CMK (cell line): ENCODE measurements at places on chromosomes 16 and 17.

GRCh38 chr17:53924530-53925455 is 102.1 kb downstream of the KIF2B start:
- no peak for DNase-seq

DNA sequence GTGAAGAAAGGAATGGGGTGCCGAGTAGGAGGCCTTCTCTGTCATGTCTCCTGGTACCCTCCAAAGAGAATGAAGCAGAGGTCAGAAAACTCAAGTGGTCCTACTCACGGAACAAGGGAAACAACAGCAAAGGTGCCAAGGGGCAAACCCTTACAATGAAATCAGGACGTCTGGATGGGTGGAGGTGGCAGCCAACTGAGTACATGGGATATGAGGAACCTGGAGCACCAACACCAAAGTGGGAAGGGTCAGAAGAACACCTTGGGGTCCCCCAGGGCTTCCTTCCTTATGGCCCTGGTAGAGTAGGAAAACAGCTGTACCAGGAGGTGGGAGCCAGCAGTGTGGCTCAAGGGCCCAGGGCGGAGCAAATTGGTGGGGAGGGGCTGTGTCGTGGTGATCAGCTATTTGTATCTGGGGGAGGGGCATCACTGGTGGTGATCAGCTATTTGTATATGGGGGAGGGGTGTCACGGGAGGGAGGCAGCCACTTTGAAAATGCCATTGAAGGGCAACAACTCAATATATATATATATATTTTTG is 643 bp downstream of the HIGD1B start:
- no peak for DNase-seq

- DNase-seq: no peak
These were observed 67.7 kb downstream of the CES1 start for GRCh38 chr16:55765161-55765560.

DNA sequence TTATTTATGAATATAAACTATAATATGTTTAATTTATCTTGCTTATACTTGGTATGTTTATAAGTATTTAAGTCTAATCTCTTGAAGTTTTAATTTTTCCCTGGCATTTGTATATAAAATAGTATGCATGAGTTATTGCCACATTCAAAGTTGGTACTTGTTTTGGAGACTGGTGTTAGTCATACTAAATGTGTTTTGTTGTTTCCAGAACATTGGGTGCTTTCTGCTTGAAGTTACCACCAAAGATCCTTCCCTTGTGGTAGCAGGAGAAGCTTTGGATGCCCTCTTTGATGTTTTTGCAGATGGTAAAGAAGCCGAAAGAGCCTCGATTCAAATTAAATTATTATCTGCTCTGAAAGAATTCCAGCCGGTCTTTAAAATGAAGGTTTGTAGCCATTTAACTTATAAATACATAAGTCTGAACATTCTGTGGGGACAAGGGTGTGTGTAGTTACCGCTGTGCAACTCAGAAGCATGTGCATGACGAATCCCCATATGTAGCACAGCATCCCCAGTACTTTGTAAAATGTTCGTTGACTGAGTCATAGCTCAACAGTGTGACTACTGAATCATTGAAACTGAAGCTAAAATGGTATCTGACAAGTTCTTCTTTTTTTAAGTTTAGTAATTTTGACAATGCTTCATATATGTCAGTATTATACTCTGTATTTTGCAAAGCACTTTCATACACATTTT is 36.4 kb downstream of the HEATR3 start:
- DNase-seq: no peak

DNA sequence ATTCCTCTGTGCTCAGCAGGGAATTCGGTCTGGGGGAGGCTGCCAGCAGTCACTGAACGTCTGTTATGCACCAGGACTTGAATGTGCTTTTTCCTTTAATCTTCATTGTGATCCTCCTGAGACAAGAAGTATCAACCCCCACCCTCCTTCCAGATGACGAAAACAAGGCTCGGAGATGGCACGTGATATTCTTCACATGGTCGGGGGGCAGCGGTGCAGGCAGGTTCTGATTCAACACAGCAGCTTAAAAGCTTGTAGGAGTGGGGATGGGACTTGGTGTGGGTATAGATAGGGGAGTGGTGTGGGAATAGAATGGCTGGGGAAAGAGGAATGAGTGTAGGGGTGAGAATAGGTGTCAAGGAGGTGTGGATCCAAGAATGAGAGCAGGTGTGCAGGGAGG is 6.4 kb downstream of the NECAB2 start:
- no peak for DNase-seq

GRCh38 chr16:31427441-31428278 is 500 bp downstream of the COX6A2 start:
- DNase-seq: no peak

- DNase-seq: no peak
These were observed 14.4 kb downstream of the SDR42E1 start for GRCh38 chr16:81996664-81997509.

- no peak for DNase-seq
These were observed 346.0 kb downstream of the PMP22 start for GRCh38 chr17:14919094-14919493.

DNA sequence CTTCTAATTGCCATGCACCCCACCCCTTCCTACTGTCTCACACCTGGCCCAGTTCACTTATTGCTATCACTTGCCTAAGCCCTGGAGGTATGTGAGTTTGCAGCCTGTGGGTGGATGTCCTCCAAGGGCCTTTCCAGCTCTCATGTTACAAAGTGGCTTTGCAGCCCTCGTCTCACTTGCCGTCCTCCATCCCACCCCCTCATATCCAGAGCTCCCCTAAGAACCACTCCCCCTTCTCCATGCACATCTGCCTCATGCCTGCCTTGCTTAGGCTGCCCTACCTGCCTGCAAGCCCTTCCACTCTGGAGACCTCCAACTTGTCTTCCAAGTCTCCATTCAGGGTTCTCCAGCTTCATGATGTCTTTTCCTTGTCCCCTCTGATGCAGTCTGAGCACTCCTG is 119.4 kb upstream of the NLRP1 start:
- DNase-seq: no peak

GRCh38 chr17:68239632-68240366 is 8.0 kb upstream of the AMZ2 start:
- no peak for DNase-seq

DNA sequence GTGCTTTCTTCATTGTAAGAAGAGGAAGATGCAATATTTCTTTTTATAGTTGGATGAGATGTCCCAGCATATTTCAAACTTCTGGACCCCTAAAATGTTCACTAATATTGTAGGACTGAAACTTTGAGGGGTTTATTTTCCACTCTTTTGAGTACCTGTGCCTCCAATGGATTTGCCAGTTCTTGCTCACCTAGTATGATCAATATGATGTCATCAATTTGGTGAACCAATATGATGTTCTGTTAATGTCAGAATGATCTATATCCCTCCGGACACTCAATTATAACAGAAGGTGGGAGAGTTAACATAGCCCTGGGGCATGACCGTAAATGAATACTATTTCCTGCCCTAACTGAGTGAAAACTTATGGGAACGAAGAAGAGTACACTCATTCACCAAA is 178.3 kb downstream of the CBLN1 start:
- DNase-seq: no peak

- DNase-seq: no peak
These were observed 133.9 kb downstream of the GAS7 start for GRCh38 chr17:10064536-10064935.

GRCh38 chr16:83037102-83037501 is 410.3 kb downstream of the CDH13 start:
- DNase-seq: no peak

GRCh38 chr17:19341641-19342610 is 20.6 kb downstream of the B9D1 start:
- DNase-seq: no peak

DNA sequence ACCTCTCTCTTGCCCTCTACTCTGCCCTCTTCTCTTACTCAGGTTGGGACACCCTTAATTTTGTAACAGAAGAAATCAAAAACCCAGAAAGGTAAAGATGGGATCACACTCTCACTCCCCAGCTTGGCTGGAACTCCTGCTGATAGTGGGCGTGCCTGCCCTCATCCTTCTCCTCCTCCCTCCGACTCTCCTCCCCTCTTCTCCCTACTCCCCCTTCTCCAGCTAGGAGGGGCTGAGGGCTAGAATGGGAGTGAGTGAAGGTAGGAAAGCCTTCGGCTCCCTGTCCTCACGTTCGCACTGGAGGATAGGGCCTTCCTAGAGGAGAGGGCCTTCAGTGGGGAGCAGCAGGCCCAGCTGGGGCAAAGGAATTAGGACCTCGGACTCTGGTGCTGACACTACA is 20.3 kb downstream of the SLC7A6OS start:
- DNase-seq: no peak

DNA sequence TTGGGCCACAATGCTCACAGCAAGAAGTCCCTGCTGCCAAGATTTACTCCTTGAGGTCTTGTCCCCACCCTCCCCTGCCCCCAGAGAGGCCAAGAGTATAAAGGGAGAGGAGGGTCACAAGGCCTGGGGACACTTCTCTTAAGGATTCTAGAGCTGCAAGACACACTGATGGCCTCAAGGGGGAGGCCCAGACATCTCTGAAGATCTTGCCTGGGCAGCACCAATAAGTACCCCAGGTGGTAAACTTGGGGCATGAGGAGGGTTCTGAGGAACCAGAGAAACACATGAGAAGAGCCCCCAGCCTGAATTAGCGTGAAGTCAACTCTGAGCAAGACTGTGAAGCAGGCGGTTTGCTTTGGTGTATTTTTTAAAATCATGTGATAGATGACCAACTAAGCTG is 26.8 kb upstream of the MTMR4 start:
- no peak for DNase-seq

GRCh38 chr17:17472333-17472920 is 4.4 kb upstream of the MED9 start:
- no peak for DNase-seq
